ENCODE measurements at places on chromosomes 7 and 10.
A peak's percentile ranks its signal among the peaks of the same experiment; 100 is the strongest.

DNA sequence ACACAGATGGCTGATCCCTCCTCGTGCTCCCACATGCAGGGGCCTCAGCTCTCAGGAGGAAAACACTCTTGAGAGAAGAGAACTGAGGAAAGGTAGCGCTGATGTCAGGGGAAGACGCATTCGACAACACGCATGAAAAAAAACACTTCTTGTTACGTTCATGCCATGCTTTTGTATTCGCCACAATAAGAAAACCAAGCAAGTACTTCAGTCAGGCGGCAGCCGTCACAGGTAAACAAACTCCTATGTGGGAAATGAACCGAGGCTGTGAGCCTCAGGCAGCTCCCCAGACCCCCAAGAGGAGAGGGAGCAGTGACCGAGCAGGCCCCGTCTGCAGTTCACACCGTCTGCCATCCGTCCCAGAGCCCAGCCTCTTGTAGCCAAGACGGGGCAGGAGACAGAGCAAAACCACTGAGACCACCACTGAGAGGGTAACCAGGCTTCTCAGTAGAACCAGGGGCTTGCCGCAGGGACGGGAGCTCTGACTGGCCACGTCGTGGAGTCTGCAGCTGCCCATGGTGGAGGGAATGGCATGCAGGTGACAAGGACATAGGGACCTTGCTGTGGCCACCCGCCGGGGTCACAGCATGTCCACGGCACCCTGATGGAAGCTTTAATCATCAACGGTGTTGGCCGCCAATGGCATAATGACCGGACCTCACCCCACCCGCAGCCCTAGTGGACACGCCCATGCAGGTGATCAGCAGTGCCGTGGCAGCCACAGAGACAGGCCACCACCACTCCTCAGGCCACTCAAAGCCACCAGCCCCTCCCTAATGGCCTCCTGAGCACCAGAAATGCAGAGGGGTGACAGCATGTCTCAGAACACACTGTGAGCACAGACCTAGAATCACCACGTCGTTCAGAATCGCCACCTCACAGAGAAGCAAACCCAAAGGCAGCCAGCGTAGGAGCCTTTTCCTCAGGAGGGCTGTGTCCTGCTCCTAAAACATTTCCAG lies 304.3 kb downstream of the PTPRN2 start:
- DNase-seq = no peak

- no peak for DNase-seq
Observed at GRCh38 chr7:23014681-23015080, 751 bp upstream of the HYCC1 start.

GRCh38 chr10:130453036-130453720 lies 317.0 kb downstream of the GLRX3 start:
- no peak for DNase-seq

GRCh38 chr10:5282137-5282536 lies 82.6 kb upstream of the UCN3 start:
- no peak for DNase-seq

DNA sequence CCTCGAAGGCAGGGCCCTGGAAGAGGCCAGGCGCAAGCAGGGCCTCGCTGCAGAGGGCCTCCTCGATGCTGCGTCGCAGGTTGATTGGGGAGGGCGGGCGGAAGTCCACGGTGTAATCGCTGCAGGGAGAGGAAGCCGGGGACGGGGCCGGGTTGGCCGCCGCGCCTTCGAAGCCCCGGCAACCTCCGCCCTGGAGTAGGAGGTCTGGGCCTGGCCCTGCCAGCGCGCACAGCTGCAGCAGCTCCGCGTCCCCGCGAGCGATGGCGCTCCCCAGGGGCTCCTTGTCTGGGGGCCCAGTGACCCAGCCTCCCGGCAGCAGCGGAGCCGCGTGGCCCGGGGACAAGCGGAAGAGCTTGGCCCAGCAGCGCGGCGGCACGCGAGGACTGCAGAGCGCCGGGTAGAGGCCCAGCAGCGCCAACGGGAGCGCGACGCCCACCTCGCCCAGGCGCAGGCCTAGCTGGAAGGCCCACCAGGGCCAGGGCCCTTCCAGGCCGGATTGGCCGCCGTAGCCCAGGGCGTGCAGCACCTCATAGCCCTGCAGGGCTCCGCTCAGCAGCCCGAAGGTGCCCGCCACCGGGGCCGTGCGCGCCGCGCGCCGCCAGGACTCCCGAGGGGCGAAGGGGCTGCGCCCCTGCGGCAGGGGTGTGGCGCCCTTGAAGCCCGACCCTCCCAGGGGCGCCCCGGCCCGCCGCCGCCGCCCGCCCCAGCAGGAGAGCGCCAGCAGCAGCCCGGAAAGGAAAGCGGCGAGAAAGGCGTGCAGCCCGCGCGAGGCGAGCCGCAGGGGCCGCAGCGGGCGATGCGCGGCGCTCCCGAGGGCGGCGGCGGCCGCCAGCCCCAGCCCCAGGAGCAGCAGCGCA lies 7.8 kb upstream of the RBM28 start:
- peak; percentile 50 for DNase-seq

GRCh38 chr7:67856046-67856445 lies 859.4 kb downstream of the TYW1 start:
- no peak for DNase-seq

DNA sequence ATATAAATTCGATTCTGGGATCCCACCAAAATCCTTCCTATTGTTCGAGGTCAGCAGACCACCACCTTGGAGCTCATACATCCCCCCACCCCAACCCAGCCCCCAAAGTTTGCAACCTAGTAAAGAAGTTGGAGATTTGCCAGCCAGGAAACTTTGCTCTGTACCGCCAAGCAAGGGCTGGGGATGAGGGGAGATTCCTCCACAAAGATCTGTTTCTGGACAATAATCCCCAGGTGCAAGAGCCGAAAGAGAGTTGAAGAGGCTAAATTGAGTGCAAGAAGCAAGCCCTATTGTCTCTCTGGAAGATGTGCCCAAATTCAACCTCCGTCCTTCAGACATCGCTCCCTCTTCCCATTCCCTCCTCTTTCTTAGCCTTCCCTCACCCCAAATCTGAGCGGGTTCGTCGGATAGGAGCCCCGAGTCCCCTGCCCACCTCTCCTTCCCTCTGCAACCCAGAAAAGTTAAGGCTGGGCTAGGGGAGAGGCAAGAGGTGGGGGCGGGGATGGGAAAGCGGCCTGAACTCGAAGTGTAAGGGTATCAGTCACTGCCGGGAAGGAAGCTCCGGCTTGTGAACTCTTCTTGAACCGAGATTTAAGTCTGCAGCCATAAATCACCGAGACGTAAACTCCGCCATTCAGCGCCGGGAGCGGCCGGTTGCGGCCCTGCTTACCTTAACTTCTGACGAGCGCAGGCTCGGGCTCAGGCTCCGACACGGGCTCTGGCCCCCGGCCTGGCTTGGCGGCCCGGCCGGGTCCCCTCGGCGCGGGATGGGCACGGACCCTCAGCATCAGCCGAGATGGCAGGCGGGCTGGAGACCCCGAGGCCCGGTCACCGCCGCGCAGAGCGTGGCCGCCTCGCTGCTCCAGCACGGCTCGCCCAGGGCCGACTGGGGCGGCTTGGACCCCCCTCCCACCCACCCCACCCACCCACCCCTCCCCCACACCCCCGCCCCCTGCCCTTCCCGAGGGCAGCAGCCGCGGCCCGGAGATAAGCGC lies 10.8 kb upstream of the HOXA2 start:
- DNase-seq = no peak

DNA sequence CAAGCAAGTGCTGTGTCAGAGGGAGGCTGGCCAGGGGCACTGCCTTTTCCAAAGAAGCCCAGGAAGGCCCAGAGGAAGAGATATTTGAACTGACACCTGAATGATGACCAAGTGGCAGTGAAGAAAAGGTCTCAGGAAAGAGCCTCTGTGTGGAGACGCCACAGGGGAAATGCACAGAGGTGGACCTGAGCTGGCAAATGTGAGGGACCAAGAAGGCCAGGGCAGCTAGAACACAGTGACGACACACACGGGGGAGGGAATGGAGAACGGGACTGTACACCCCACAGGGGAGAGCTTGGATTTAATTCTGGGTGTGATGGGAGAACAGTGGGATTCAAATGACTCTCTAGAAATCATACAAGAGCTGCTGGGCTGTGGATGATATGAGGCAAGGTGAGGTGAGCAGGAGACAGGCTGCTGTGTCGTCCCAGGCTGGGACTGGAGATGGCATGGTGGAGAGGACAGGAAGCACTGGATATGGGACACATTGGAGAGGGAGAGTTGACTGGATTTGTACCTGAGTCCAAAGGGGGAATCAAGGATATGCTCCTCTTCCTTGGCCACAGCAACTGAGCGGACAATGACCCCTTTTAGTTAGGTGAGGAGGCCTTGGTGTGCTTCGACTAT lies 84.2 kb upstream of the DDC start:
- no peak for DNase-seq

DNA sequence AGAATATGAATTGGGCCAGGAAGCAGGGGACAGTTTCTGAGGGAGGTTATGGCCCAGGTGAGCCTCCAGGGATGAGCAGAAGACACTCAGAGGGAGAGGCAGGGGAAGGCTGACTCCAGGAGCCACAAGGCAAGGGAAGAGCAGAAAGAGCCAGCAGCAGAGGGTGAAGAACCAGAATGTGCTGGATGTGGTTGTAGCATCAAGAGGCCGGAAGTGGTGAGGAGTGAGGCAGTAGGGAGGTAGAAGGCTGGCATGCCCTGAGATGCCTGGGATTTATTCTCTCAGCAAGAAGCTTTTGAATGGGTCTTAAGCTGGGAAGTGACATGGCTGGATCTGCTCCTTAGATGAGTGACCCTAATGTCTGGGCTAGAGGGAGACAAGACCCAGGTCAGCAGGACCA lies 311.7 kb downstream of the DOCK4 start:
- no peak for DNase-seq
